ENCODE measurements at places on chromosomes 5 and 9.

- no peak for DNase-seq
Observed at GRCh38 chr9:93112116-93112863, 16.3 kb downstream of the CARD19 start.

DNA sequence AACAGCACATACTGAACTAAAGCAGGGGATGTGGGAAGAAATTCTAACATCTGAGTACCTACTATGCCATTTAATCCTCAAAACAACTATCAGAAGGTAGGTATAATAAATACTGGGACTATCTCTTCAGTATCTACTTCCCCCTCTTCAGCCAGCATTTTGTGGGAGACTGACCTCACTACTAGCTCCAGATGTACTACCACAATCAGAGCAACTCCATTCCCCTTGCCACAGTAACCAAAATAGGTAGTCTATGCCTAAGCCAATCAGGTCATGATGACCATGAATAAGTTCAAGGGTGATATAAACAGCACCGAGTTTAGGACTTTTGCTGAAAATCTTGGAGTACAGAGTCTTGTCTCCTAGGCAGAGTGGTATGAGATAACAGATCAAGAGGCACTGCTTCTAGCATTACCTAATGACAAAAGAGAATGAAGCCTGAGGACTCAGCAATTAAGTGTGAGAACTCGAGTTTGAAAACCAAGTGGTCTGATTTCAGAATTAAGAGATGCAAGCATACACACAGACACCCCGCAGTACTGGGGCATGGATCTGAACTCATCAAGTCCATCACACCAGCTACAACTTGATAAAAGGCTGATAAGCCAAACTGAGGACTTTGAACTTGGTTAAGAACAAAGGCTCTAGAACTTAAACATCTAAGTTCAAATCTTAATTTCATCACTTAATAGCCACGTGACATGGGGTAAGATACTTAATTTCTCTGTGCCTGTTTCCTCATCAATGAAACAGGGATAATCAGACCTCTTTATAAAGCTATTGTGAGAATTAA lies 9.7 kb downstream of the FNIP1 start:
- no peak for DNase-seq

DNA sequence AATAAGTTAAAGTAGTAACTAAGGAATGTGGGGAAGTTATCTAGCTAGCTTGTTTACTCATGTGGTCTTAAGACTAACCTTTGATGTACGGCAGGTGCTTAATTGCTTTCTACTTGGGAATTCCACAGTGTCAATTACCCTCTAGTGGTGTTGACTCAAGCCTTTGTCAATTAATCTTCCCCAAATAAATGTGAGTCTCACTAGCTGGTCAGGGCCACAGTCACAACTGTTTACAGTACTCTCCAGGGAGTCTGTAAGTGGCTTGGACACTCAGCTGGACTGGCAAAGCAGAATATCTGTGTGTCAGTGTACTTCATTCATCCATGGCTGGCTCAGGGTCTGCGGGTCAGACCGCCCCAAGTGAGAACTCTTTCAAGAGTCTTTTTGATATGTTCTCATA lies 30.8 kb downstream of the SMIM3 start:
- DNase-seq = no peak

DNA sequence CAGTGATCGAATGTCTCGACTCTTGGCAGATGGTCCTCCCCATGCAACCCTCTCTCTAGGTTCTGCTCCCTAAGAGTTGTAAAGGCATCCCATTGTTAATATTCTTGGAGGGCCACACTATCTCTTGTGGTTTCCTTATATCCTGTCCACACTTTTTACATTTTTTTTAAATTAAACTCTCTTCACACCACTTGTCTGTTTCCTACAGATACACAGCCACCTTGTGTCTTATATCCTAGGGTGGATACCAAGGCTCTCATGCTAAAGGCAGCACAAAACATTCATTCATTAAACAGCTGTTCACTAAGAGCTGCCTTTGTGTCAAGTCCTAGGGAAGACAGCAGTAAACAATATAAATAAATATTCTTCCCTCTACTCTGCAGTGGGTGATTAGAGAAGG lies 60.5 kb upstream of the SHISAL2B start:
- no peak for DNase-seq

- DNase-seq = no peak
Observed at GRCh38 chr5:68438876-68439275, 223.3 kb downstream of the PIK3R1 start.

DNA sequence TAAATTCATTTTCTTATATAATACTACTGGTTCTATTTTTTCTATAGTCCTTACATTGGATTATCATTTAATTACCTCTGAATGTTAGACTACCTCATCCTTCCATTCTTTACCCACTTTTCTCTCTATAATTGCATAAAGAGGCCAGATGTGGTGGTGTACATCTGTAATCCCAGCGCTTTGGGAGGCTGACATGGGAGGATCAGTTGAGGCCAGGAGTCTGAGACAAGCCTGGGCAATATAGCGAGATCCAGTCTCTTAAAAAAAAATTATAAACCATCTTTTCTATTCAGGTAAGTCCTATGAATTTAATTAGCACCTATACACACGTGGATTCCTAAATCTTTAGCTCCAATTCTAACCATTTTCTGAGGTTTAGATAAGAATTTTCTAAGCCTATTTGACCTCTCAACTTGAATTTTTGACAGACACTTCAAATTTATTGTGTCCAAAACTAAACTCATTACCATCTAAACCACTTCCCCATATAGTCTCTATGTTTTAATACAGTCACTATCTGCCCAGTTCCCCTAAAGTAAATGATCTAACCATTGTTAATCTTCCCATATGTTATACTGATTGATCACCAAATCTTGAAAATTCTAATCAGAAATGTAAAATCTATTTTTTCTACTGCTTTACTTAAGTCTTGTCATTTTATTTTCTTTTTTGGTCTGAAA lies 33.0 kb upstream of the CHD1 start:
- no peak for DNase-seq

GRCh38 chr5:163809473-163809872 lies 304.1 kb downstream of the MAT2B start:
- no peak for DNase-seq

DNA sequence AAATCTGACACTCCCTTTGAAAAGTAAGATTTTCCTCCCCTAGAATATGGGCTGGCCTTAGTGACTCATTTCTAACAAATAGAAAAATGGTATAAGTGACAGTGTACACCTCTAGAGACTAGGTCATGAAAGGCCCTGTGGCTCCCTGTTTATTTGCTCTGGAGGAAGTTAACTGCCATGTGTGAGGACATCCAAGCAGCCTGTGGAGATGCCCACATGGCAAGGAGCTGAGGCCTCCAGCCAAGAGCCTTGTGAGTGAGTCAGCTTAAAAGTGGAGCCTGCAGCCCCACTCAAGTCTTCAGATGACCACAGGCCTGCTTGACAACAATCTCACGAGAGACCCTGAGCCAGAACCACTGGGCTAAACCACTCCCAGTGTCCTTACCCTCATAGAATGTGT lies 128.1 kb upstream of the LHFPL2 start:
- DNase-seq = no peak

DNA sequence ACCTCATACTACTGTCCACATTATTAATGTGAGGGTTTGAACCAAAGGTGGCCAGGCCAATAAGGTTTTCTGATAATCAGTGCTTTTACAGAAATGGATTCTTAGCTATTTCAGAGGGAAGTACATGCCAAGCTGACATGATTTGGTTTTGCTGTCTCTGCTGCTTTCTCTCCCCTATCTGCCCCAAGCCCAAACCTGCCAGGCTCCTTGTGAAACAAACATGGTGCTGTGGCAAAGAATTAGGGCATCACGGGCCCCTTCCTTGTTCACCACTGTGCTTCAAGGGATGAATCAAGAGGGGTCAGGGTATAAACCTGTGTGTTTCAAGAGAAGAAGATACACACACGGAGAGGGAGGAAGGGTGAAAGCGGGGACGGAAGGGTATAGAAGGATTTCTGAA lies 41.3 kb upstream of the SMU1 start:
- no peak for DNase-seq

DNA sequence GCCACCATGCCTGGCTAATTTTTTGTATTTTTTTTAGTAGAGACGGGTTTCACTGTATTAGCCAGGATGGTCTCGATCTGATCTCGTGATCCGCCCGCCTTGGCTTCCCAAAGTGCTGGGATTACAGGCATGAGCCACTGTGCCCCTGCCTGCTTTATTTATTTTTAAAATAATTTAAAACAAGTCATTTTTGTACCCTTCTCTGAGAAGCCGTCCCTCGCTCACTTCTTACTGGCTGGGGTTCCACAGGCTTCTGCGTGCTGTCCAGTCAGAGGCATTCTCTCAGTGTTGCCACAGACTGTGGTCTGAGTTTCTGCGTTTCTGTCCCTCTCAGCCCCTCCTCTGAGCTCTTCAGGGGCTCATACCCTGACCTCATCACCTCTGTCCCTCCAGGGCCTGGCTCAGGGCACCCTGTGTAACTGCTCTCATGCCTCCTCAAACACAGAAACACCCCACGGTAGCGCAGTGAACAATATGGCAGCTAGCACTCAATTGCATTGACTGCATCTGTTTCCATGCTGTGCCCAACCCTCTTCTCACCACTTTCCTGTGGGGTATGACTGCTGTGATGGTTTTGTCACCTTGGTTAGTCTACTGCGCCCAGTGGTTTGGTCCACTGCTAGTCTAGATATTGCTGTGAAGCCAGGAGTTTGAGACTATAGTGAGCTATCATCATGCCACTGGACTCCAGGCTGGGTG lies 44.3 kb upstream of the SH3PXD2B start:
- no peak for DNase-seq

- no peak for DNase-seq
Observed at GRCh38 chr5:83069096-83069799, 7.9 kb downstream of the TMEM167A start.

GRCh38 chr5:68074048-68074632 lies 141.4 kb upstream of the PIK3R1 start:
- no peak for DNase-seq

DNA sequence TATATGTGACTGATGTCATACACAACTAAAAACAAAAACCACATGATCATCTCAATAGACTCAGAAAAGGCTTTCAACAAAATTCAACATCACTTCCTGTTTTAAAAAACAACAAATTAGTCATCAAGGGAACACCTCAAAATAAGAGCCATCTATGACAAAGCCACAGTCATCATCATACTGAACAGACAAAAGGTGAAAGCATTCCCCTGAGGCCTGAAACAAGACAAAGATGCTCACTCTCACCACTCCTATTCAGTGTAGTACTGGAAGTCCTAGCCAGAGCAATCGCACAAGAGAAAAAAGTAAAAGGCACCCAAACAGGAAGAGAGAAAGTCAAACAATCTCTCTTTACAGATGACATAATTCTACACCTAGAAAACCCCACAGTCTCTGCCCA lies 893.5 kb upstream of the EDIL3 start:
- no peak for DNase-seq

GRCh38 chr5:40089269-40089668 lies 590.4 kb upstream of the PTGER4 start:
- no peak for DNase-seq

DNA sequence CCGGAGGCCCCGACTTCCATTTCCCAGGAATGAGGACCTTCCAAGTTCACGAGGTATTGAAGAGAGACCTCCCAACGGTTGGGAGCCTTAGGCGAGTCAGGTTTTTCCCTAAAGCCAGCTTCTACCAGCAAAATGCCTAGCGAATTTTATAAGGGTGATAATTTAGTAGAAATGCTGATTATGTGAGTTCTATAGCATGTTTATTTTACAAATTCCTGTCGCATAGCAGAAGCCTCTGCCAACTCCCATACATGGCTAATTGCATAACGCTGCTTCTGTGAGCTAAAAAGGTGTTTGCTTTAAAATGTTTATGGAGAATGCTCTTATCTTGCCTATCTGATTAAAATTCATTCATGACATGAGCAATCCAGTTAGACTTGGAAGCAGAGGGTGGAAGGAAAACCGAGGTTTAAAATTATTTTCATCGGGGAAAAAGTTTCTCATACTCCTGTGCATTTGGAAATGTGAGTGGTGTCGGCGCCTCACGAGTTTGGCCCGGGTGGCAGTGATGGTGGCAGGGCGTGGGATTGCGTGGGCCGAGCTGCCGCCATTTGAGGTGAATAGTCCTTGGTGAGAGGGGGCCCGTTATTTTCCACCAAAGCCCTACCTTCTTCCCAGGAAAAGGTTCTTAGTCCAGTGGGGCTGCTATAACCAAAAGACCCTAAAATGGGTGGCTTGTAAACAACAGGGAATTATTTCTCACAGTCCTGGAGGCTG lies 104.4 kb upstream of the FCN2 start:
- no peak for DNase-seq

DNA sequence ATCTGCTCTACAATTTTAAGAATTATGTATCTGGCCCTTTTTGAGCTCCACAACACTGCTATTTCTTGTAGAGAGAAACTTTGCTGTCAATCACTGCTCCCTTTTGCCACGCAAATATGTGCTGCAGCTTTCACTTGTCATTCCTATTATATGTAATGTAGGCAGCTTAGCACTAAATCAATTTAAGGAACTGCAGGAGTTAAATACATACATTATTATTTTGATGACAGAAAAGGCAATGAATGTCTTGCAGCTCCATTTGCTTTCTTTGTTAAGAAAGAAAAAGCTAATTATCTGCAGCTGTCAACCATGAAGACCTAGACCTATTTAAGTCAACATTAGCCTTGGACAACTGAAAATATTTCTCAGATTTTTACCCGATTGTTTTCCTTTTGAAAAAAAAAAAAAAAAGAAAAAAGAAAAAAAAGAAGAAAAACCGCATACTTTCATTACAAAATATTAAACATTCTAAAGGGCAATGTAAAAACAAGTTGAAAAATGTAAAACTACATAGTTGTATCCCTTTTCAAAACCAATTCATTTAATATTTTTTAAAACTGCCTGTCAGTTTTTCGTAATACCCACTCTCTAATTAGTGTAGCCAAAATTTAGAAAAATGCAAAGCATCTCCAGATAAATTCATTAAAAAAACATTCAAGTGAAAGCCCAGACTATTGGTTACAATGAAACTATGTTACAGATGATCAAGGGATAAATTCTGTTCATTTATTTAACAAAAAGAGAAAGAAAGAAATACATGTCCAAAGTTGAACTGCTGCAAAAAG lies 57.2 kb downstream of the RFX3 start:
- DNase-seq = no peak

DNA sequence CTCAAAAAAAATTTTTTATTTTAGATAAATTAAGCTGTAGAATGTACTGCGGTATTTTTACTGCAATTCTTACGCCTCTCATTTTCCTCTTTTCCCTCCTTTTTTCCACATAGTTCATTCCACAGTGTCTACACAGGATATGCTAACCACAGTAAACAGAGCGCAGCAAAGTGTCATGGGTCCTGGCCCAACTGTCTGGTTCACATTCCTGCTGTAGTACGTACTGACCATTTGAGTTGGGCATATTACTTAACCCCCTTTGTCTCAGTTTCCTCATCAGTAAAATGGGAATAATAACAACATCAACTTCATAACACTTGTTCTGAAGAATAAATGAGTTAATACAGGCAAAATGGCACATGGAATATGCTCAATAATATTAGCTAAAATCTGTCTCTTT lies 41.6 kb downstream of the SLC44A1 start:
- DNase-seq = no peak
